ENCODE measurements at places on chromosomes 6 and 20.

- DNase-seq, result no peak
Measured at GRCh38 chr6:4282926-4283325, 147.6 kb upstream of the ECI2 start.

DNA sequence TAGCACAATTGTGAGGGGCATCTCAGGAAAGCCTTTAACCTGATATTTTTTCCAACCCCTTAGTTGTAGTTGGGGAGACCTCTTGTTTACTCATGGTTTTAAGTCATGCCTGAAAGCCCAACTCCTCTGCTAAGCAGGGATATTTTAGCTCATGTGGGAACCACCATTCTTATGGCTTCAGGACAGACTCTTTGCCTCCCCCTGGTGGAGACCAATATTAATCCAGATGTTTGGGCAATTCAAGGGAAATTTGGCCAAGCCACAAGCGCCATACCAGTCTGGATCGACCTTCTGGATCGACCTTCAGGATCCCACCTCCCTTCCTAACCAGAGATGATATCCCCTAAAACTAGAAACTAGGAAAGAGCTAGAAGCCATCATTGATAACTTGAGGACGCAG lies 211.2 kb downstream of the C6orf118 start:
- DNase-seq, result no peak

DNA sequence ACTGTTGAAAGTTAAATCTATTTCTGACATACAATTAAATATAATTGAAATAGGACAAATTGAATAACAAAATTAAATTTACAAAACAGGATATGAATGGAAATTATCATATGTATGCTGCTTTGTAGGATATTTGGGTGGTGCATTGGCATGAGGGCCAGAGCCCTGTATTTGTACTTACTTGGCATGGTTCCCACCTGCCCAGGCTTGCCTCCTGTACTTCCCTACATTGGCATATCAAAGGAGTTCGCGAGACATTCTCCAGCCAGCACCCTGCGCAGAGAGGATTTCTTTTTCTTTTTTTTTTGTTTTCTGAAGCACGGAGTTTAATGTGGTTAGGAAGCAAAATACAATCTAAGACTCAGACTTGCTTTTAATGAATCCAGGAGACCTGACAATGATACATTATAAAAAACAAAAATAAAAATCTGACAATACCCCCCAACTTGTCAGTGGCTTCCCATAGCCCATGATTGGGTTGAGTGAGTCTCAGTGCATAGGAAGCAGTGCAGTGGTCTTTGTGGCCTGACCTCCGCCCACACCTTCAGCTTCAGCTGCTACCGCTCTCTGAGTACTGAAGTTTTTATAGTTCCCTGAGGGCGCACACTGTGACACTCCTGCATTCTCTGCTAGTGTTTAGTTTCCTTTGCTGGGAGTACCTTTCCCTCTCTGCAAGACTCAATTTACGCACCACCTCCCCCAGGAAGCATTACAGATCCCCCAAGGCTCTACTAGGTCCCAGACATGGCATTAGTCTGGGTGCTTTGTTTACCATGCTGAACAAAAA lies 440.8 kb downstream of the UTRN start:
- no peak for DNase-seq

GRCh38 chr6:109977791-109978173 lies 329 bp upstream of the GPR6 start:
- DNase-seq, result no peak

DNA sequence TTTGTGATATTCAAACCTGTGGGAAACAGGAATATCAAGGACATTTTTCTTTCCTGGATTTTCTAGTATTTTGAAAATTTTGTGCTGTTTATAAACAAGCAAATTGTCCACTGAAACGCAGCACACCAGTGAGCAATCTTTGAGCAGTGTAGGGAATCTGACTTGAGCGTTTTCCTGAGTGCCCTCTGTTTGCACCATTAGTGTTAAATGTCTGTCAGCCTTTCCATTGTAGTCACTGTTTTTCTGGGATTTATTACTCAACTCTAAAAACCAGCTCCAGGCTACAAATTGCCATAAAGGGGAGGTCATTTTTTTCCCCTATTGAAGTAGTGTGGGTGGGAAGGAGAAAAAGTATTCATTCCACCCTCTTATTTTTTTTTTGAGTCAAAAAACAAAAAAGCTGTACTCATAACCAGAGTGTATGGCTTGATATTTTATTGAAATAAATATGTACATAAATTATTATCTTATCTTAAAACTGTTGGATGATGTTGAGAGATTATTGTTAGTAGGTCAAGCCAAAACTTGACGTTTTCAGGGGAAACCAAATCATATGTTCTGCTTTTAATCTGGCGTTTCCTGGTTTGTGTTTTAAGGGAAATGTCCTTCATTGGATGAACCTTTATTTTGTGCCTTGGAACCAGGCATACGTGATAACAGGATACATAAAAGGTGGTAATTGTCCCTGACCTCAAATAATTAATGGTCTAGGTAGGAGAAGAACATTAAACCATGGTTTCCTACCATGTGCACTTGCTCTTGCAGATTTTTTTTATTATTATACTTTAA lies 51.8 kb downstream of the TSHZ2 start:
- DNase-seq, result no peak

- no peak for DNase-seq
Measured at GRCh38 chr6:24093381-24093780, 32.6 kb upstream of the NRSN1 start.

DNA sequence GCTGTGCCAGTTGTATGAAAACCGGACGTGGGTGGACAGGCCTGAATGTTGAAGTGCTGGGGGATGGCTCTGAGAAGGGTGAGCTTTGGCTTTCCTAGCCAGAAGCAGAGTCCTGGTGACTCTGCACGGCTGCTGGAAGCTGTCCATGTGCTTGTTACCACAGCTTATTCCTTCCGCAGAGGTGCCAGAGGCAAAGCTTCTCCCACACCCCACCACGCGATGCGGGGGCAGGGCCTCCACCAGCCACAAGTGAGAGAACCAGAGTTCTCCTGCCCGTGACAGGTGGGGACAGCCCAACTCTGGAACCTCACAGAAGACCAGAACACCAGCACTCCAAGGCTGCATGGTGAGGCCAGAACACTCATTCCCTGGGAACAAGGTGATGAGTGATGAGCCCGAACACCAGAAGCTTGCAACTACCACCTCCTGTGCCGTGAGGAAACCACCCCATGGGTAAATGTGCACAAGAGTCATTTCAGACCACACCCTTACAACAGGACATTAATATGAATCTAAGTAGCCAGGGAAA lies 36.7 kb downstream of the JAG1 start:
- DNase-seq, result no peak

All from stimulated activated naive CD4-positive, alpha-beta T cell treated with Interleukin-2 at 50 U/mL for 16 hours (primary cell).